ENCODE measurements at places on chromosomes 5 and 9.

GRCh38 chr9:130332384-130332926, 66.9 kb downstream of the HMCN2 start:
- DNase-seq, result no peak

DNA sequence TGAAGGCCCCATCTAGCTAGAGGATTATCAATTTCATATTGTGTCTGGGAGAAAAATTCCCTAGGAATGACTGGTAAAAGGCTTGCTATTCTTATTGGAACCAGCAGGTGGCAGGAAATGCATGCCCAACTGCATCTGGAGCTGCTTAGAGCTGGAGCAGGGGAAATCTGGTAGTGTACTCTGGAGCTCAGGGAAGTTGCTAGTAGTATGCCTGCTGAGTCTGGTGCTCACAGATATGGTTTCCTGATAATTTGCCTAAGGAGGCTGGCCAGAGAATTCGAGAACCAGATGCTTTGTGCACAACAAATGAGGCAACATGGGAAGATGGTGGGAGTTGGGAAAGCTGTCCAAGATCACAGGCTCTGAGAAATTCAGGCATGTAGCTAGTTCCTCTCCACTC, 53.7 kb downstream of the G3BP1 start:
- DNase-seq, result no peak

- DNase-seq, result no peak
Observed at GRCh38 chr9:90165281-90165680, 477.3 kb downstream of the DIRAS2 start.

DNA sequence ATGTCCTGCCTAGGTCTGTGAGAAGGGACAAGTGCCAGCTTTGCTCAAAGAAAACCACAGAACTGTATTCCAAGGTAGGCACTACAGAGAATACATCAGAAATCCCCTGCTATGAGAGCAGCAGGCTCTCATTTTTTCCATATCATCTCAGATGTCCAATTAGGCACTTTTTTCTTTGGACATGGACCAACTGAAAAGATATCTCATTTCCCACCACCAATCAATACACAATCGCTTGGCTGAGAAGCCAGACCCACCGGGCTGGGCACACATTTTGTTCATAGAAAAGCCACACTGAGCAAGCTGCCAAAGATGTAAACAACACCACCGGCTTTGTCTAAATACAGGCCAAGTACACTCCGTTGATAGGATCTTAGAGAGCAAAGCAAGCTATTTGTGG, 25.9 kb downstream of the STOM start:
- no peak for DNase-seq

- DNase-seq, result no peak
Observed at GRCh38 chr9:123527981-123528380, 172.0 kb downstream of the CRB2 start.

GRCh38 chr5:142110046-142110531, 1.5 kb downstream of the NDFIP1 start:
- DNase-seq, result no peak

DNA sequence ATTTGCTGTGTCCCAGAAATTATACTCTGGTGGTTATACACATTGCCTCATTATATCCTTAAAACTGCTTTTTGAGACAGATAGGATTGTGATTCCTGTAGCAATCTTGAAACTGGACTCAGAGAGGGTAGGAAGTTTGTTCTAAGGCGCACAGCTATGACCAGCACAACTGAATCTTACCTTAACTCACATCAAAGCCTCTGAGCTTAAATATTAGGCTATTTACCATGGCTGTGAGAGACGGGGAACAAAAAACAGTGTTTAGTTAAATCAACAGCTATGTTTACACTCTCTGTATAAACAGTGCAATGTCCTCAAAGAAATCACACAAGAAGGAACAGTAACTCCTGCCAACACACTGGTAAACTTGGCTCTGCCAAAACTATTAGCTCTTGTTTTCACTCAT, 50.9 kb upstream of the TUT7 start:
- DNase-seq, result no peak

DNA sequence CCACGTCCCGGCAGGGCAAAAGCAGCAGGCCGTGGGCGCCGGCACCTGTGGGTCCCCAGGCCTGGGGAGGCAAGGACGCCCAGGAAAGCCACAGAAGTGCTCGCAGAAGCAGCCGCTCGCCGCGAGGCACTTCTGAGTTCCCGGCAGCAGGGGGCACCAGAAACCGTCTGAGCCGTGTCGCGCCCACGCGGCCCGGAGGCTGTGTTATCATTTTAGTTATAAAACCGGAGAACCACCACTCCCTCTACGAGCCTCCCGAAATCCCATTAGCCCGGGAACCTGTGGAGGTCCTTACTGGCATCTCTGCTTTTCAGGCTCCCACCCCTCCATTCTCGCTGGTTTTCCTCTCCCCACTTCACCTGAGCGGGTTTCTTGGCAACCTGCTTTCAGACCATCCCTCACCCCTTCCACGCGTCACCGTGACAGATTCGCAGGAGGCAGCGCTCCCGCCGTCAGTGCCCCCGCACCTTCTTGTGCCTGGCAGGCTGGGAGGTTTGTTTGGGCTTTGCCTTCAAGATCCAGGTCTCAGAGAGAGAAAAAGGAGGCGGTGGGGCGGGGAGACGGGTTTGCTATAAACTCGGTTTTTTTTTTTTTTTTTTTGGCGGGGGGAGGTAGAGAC, 2.3 kb downstream of the GDNF start:
- no peak for DNase-seq

- no peak for DNase-seq
Observed at GRCh38 chr5:65126542-65127069, 355.1 kb downstream of the ADAMTS6 start.

- DNase-seq, result no peak
Observed at GRCh38 chr5:133439859-133440258, 172.5 kb downstream of the FSTL4 start.

- no peak for DNase-seq
Observed at GRCh38 chr5:33840927-33841547, 50.8 kb downstream of the ADAMTS12 start.

DNA sequence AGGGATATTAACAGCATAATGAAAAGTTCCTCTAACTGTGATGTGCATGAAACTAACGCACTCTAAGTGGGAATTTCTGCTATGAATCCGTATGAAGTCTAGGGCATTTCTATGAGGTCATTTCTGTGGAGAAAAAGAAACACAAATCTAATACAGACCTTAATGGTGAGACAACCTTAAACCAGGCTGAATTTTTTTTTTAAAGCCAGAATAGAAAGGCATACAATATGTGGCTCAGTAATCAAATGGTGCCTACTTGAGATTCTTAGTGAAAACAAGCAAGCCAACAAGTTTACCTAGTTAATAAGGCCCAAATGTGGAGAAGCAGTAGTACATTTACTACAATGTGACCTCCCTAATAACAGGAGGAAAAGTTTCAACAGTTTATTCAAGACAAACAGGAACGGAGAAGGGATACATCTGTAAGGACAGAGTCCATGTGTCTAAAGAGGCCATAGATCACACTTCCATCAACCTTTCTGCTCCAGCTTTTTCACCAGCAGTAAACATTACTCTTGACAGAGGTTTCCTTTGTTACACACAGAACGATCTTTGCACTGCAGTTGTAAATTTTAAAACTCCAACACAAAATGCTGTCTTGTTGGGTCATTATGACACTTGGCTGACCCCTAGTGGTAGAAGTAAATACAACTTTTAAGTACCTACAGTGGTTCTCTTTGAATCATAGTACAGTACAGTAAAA, 26.2 kb downstream of the CARNMT1 start:
- DNase-seq, result no peak

DNA sequence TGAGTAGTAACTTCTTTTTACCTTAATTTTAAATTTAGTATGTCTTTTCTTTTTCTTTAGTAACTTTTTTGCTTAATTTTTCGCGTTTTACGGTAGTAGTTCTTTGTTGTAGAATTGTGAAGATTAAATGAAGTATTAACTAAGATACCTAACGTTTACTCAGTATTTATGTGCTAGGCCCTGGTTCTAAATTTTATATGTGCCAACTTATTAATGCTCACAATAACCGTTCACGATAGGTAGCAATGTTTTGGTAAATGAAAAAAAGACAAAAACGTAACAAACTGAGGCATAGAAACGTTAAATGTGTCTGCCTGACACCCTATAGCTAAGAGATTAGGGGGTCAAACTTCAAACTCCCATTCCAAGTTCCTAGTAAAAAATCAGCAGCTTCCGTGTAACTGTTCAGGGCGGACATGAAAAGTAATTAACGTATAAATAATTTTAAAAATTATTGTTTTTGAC, 1.2 kb downstream of the MRPS30 start:
- no peak for DNase-seq

GRCh38 chr9:113520109-113520642, 56.6 kb downstream of the RGS3 start:
- peak; percentile 51 for DNase-seq

DNA sequence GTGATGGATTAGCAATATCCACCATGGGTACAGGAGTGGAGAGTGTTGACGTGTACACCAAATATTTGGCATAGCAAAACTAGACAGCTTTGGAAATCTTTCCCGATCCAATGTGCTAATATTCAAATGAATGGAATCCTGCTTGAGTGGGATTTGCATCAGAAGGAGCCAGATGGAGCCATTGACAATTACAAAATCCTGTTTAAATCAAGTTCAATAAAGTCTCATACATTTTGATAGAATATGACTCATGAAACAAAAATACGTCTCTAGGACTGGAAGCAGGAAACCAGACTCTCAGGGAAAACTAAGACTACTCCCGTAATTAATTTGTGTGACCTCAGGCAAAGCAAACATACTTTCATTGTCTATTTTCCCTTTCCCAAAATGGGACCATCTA, 13.0 kb downstream of the TNC start:
- no peak for DNase-seq

GRCh38 chr5:132026516-132027008, 15.1 kb upstream of the ACSL6 start:
- DNase-seq, result peak; percentile 44
